ENCODE measurements at places on chromosomes 5 and 9.

DNA sequence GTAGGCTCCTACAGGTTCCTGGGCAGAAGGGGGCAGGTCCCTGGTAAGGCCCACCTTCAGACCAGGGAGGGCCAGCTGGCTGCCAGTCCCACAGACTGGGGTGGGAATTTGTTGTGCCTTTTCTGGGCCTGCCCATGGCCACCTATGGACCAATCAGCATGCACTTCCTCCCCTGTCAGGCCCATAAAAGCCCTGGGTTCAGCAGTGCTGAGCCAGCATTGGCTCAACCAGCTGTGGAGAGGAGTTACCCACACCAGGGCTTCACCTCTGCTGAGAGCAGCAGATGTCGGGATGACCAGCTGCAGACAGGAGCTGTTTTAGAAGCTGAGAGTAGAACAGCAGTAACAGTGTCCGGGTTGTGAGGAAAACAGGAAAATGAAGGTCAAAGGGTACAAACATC lies 373.4 kb upstream of the ACO1 start:
- no peak for DNase-seq

DNA sequence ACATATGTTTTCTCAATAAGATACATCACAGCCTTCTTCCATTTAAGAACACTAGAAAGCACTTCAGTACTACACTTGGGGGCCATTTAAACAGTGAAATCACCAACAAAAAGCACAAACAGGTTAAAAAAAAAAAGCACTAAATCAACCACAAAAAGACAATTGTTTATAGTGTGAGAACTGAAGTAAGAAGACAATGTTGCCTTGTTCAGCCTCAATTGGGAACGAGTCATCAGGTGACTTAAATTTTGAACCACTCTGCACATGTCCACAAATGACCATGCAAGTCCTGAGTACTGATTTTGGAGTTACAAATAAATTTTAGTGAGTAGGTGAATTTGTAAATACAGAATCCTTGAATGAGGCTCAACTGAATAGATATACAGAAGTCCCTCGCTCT lies 37.2 kb upstream of the HNRNPA0 start:
- DNase-seq = no peak

DNA sequence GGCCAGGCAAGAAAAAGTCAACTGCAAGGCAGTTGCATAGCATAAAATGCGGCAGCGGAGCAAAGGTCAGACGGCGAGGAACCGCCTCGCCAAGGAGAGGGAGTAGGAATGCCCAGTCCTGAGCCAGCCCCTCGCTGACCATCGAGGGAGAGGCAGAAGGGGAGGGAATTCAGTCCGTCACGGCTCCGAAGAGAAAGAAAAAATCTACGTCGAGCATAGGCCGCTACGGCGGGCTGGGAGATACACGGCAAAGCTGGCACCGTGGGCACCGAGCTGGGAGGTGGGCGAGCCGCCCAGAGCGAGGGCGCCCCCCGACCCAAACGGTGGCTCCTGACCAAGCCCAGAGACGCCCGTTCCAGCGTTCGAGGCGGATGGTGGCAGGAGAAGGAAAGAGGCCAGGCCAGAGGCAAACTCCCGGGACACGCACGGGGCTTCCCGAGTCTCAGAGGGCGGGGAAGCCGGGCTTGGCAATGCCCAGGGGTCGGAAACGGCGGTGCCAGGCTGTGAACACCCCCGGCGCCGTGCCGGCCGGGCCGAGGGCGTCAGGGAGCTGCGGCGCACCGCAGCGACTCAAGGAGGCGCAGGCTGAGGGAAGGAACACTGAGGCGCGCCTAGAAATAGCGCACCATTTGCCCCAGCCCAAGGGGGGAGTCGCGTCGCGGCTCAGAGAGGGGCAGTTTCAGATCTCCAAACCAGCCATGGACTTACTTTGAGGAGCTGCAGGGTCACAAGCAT lies 518 bp downstream of the SPRY4 start:
- no peak for DNase-seq

DNA sequence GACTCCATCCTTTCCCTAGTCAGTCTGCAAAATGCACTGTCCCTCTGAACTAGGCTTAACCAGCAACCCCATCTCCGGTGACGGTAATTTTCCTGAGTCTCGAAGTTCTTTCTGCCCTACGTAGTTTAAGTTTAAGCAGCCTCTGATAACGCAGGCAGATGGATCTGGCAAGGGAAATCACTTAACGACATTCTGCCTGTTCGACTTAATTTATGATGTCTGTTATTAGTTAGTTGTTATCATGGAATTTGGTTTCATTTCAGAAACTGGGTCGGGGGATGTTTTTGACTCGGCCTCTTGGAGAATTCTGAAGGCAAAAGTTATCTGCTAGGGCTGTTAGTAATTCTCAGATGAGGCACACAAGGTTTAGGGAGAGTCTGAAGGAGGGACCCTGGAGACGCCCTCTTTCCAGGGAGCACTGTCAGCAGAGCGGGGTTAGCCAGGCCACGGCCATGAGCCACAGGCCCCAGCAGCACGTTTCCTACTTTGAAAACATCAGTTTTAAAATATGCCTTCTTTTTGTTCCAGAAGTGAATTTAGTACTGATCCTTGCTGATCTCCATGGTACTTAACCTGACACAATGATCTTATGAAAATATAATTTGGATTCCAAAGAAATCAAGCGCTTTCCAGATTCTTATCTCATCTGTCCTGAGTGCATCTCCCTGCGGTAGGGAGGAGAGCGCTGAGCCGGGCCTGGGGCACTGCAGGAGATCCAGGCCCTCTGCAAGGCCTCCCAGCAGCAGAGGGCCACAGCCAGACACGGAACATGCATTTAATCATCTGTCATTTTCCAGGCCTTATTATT lies 171.0 kb upstream of the OTULINL start:
- no peak for DNase-seq

DNA sequence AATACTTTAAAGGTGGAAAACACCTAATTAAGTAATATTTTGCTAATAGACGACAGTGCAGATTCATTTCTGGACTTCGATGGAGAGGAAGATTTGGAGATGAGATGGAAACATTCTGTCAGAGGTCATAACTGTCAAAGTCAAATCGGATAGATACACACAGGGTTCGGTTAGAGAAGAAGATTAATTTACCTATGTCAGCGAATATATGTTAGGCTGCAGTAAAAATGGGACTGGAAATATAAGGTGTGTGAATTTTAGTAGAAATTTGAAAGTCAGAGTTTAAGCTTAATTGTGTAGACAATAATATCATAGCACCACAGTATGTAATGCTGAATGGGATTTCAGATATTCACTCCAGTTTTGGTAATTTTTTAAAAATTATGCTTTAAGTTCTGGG lies 1020.3 kb upstream of the ACO1 start:
- DNase-seq = no peak

GRCh38 chr5:137097203-137097602 lies 401.9 kb downstream of the SPOCK1 start:
- DNase-seq = no peak

- no peak for DNase-seq
Measured at GRCh38 chr9:125428060-125428901, 166.7 kb downstream of the GAPVD1 start.

- no peak for DNase-seq
Measured at GRCh38 chr5:68657055-68657961, 436.5 kb upstream of the SLC30A5 start.

DNA sequence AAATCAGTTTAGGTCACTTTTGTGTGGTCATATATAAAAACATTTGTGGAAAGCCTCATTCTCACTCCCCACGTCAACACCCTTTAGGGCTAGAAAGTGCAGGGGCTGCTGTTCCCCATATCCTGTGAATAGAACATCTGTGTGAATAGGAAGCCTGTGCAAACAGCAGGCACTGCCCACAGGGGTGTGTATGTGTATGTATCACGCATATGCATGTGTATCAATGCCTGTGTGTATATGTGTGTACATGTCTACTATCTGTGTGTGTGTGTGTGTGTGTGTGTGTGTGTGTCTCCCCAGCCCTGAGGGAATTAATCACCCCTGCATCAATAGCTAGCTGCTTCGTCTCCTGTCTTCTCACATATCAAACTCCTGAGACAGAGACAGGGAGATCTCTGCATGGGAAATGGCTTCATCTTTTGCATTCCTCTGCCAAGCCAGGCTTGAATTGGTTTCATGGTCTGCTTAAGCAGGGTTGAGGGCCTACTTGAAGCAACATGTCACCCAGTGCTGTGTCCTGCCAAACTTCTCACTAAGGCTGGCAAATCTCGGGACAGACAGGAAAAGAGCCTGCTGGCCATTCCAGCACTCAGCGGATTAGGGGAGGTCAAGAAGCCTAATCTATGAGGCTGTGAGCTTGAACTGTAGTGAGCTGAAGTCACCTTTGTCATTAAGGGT lies 265.8 kb downstream of the ADAMTSL1 start:
- no peak for DNase-seq

DNA sequence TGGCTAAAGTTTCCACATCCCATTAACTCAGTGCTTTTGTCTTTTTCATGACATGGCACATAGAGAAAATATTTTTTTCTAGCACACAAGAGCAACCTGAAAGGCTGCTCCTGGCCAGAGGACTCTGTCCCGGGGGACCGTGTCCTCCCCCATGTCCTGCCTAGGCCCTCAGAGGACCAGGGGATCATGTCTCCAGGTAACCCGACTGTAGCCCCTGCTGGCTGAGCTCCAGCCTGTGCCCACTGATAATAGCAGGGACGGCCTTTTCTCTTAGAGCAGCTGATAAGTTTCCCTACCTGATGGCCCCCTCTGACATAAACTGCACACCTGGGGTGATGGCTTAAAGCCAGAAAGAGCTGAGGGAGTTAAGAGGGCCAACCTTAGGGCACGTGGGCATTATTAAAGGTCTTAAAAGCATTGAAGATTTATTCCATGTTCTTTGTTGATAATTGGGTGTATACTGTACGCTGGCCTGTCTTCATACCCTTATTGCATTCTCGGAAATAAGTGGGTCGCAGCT lies 5.9 kb downstream of the HDHD3 start:
- DNase-seq = no peak

DNA sequence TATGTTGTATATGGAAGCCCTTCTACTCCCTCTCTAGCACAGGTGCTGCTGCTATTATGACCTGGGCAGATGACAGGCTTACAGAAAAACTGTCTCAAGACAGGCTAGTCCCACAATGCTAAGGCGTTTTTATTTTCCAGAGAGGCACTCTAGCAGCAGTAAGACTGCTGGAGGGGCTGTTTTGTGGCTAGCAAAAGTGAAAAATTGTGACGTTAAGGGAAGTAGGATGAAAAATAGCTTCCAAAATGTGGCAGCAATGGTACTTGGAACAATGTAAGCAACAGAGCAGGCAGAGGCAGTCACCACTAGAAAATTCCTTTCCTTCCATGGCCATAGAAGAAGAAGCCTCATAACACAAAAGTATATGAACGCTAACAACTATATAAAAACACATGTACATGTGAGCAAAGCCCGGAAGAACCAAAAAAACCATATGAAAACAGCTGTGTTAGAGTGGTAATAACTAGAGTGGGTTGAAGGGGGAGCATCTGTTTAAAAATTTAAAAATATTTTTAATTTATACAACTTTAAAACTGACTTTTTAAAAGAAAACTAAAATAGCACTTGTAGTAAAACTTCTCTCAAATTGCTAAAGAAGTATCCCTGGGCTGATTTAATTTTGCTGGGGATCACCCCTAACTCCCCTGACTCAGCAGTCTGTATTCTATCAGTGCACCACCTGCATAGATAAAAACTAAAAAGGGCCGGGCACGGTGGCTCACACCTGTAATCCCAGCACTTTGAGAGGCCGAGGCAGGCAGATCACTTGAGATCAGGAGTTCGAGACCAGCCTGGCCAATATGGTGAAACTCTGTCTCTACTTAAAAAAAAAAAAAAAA lies 30.6 kb downstream of the CLINT1 start:
- no peak for DNase-seq

GRCh38 chr5:125302577-125302976 lies 556.1 kb upstream of the ZNF608 start:
- DNase-seq = no peak

- no peak for DNase-seq
Measured at GRCh38 chr5:55591686-55592085, 56.9 kb upstream of the PLPP1 start.

GRCh38 chr5:173926359-173926758 lies 38.2 kb downstream of the CPEB4 start:
- no peak for DNase-seq

DNA sequence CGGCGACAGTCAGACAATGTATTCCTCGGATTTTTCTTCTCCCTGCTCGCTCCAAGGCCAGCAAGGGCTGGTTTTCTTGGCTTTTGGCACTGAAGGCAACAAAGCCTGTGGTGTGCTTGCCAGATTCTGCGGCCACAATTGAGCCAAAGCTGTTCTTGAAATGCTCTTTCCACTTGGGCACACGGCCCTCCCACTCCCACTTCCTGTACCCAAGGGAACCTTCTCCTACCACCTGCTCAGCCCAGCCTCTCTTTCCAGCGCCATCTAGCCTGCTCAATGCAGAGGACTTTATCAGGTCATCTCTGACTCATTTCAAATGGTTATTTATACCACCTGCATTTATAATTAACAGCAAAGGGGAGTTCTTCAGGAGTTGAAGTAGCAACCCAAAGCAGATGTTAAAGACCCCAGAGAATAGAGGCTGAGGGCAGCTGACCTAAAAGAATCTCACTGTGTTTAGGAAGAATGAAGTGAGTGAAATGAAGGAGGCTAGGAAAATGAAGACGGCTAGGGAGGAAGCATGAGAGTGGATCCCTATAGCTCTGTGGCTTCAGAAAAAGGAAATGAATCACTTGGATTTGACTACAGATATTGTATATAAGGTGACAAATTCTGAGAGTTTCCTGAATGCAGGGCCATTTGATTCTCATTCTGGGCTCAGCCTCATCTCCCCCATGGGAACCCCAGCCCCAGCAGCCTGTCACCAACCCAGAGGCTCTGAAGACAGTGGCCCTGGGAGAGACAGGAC lies 439.0 kb downstream of the ENC1 start:
- DNase-seq = no peak

GRCh38 chr5:142399891-142400290 lies 75.1 kb upstream of the SPRY4 start:
- no peak for DNase-seq

- no peak for DNase-seq
Measured at GRCh38 chr5:95087816-95088317, 197.0 kb downstream of the MCTP1 start.

DNA sequence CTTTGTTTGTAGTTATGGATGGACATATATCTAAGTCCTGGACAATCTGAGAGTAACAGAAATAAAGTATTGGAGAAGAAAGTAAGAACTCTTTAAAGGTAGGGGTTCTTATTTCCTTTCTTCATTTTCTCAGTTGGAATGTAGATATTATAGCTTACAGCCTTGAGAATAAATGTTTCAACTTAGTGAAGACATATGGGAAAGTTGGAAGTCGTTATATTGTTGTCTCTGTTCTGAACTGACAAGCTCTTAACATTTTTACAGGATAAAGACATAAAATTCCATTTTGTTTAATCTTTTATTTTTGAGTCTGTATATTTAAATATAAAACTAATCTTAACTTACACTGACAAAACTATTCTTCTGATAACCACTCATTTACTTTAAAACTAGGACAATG lies 2187.5 kb upstream of the ACO1 start:
- no peak for DNase-seq

- DNase-seq = no peak
Measured at GRCh38 chr5:81167544-81167943, 65.6 kb upstream of the CKMT2 start.

DNA sequence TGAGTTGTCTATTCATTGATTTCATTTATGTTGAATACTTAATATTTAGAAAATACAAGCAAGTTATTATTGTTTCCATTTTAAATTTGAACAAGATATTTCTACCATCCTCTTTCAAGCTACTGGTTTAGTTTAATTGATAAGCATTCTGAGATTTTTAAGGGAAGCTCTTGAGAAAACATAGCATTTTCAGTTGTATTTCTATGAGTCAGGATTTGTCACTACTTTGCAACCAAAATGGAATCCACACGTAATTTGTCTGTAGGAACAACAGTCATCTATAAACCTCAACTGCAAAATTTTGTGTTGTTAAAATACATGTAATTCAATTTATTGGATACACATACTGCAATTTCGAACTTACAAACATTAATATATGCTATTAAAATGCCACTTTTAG lies 74.0 kb downstream of the PRR16 start:
- no peak for DNase-seq

All from AML-193 (cell line).